T-helper 17 cell (primary cell): ENCODE measurements at places on chromosomes 12 and 14. TPM values are rescaled to one million over a fixed set of nuclear protein-coding genes. Genes with fewer than 3 reads are reported as not detected.

The PROX2 gene
- total RNA-seq = not detected

The PNP gene
- total RNA-seq = 127 TPM

The IRF2BPL gene
- total RNA-seq = 51.7 TPM

The KRT74 gene
- total RNA-seq = not detected

The FSCB gene
- total RNA-seq = not detected

The KLHL28 gene
- total RNA-seq = 53.3 TPM

The CPM gene
- 4.1 TPM for total RNA-seq

The PPP4R4 gene
- 6.7 TPM for total RNA-seq

The PRH2 gene
- total RNA-seq = not detected

The HCAR2 gene
- total RNA-seq = 0.99 TPM

The RPGRIP1 gene
- not detected for total RNA-seq

- peaks cover 10% of the 10 kb centered on the region for H3K4me1 ChIP-seq
- peaks cover 3% of the 10 kb centered on the region for H3K36me3 ChIP-seq
- no peak overlapping the region for H3K4me3 ChIP-seq
- no peaks in the 10 kb centered on the region for H3K27me3 ChIP-seq
- H3K27ac ChIP-seq = no peak overlapping the region
Measured at GRCh38 chr12:55789893-55790292, 27.6 kb downstream of the SARNP start.

- H3K27me3 ChIP-seq = no peaks in the 10 kb centered on the region
- H3K4me3 ChIP-seq = no peak overlapping the region
- H3K36me3 ChIP-seq = no peaks in the 10 kb centered on the region
Measured at GRCh38 chr12:102417055-102417454, 63.3 kb downstream of the IGF1 start.

DNA sequence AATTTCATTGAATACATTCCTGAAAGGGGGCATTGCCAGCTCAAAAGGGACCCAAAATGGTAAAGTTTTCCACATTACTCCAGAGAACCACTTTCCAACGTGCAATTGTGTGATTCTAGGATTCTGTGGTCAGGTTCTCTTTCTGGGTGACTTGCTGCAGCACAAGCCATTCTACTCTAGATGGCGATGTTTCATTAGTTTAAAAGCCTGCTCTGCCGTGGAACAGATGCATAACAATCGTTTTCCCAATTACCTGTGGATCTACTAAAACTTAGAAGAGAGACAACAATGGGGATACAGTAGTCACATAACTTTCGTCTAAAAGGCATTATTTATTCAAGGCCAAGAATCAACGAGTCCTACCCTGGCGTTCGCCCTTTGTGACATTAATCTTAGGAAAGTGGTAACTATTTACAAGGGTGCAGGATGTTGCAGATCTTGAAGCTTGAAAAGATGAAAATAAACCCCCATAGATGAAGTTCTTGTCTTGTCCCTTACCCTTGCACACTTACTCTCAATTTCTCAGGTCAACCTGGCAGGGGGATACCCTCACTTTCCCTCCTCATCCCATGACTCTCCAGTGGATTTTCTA, 400.9 kb downstream of the SNAPC1 start:
- no peak overlapping the region for H3K4me3 ChIP-seq
- H3K4me1 ChIP-seq = no peaks in the 10 kb centered on the region
- H3K36me3 ChIP-seq = no peaks in the 10 kb centered on the region
- no peak for DNase-seq
- peak overlapping the region; percentile 37 for H3K27ac ChIP-seq

- H3K4me1 ChIP-seq = peaks cover 2% of the 10 kb centered on the region
- peak overlapping the region; percentile 2 for H3K4me3 ChIP-seq
- H3K36me3 ChIP-seq = peaks cover 4% of the 10 kb centered on the region
- DNase-seq = no peak
- peak overlapping the region; percentile 83 for H3K27ac ChIP-seq
- H3K27me3 ChIP-seq = no peaks in the 10 kb centered on the region
Measured at GRCh38 chr12:108815875-108816594, 41.3 kb downstream of the SSH1 start.

GRCh38 chr14:93932642-93933041, 5.5 kb downstream of the FAM181A start:
- H3K4me1 ChIP-seq = no peaks in the 10 kb centered on the region
- DNase-seq = no peak
- no peak overlapping the region for H3K4me3 ChIP-seq
- H3K27me3 ChIP-seq = no peaks in the 10 kb centered on the region

DNA sequence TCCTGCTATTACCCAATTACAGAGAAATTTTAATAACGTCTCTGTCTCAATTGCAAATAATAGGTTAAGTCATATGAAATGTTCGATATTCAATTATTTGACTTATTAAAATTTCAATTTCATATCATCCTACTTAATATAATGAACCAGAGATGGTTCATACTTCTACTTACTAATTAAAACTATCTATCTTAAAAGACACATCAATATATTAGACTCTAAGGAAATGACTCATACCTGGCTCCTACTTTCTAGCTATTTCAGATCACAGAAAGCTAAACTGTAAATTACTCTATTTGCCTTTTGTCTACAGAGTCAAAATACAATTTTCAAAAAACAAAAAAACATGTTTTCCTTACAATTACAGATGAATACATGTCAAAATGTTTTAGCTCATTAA, 99.6 kb downstream of the CAPZA3 start:
- no peak overlapping the region for H3K4me3 ChIP-seq
- H3K36me3 ChIP-seq = no peaks in the 10 kb centered on the region
- no peaks in the 10 kb centered on the region for H3K27me3 ChIP-seq
- H3K27ac ChIP-seq = no peak overlapping the region
- no peak for DNase-seq
- H3K4me1 ChIP-seq = no peaks in the 10 kb centered on the region

- no peak overlapping the region for H3K27ac ChIP-seq
- H3K27me3 ChIP-seq = no peaks in the 10 kb centered on the region
Measured at GRCh38 chr14:28515571-28515970, 251.0 kb upstream of the FOXG1 start.

- H3K36me3 ChIP-seq = no peaks in the 10 kb centered on the region
- DNase-seq = no peak
- H3K27me3 ChIP-seq = peaks cover 11% of the 10 kb centered on the region
- H3K27ac ChIP-seq = peak overlapping the region; percentile 41
- H3K4me1 ChIP-seq = peaks cover 7% of the 10 kb centered on the region
- no peak overlapping the region for H3K4me3 ChIP-seq
Measured at GRCh38 chr14:93146119-93146518, 30.4 kb upstream of the ITPK1 start.

DNA sequence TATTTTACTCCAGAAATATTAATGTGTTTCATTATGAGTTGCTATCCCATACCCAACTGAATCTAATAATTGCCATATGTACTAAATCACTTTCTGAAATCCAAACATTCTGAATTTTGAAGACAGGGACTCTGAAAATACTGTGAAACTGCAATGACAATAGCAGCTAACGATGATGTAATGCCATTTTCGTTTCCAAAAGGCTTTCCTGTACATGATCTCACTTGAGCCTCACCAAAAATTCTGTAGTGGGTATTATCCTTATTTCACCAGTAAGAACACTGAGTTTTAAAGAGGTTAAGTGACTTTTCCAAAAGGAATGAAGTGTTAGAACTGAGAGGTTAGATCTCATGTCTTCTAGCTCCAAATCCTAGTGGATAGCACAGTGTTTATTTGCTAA, 133.3 kb downstream of the FLRT2 start:
- H3K4me3 ChIP-seq = no peak overlapping the region
- no peak overlapping the region for H3K27ac ChIP-seq
- no peaks in the 10 kb centered on the region for H3K4me1 ChIP-seq
- H3K27me3 ChIP-seq = no peaks in the 10 kb centered on the region

DNA sequence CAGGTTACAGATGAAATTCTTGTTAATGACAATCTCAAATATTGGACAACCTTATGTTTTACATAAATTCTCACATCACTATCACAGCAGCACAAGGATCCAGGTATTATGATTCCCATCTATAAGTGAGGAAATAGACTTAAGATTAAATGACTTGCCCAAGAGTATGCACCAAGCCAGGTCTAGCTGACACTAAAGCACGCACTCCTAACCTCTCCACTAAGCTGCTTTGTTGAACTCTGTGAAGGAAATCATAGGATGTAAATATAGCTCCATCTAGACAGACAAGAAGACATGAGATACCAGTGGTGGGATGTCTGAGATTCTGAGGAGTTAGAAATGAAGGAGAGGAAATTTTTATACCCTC, 87.9 kb downstream of the PHLDA1 start:
- no peak overlapping the region for H3K4me3 ChIP-seq
- H3K4me1 ChIP-seq = peaks cover 9% of the 10 kb centered on the region
- no peaks in the 10 kb centered on the region for H3K27me3 ChIP-seq
- no peak for DNase-seq
- peak overlapping the region; percentile 84 for H3K27ac ChIP-seq

DNA sequence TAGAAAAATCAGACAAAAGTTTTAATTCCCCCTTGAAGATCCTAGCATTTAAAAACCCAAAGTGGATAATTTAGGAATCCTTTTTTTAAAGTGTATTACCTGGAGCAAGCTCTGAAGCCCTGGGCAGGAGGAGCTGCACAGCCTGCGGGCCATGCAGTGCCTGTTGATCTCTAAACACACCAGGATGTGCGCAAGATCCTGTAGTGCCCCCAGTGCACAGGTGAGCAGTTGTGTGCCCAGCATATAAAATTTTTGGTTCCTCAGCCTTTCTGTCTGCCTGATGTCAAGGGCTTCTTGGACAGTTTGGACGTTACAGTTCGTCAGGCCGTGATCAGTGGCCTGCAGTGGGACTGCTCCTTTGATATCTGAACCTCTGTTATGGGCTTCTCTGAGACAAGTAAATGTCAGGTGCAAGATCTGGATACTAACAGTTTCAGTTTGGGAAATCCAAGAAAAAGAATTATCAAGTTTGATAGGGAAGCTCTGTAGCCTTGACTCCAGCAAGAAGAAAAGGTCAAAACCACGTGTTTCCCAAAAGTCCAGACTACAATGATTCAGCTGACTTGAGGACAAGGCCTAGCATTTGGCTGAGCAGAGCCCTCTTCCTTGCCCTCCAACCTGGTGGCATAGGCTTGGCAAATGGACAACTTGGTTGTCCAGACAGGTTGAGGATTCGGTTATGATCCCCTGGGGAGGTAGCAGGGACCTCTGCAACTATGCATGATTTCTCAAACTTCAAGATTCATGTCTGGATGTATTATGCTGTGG, 1.0 kb downstream of the ATXN7L3B start:
- DNase-seq = peak; percentile 22

GRCh38 chr12:121026274-121027045, 10.2 kb upstream of the C12orf43 start:
- no peak for DNase-seq
- H3K27ac ChIP-seq = peak overlapping the region; percentile 57
- H3K36me3 ChIP-seq = peaks cover 12% of the 10 kb centered on the region
- H3K4me3 ChIP-seq = no peak overlapping the region
- H3K27me3 ChIP-seq = no peaks in the 10 kb centered on the region
- no peaks in the 10 kb centered on the region for H3K4me1 ChIP-seq

DNA sequence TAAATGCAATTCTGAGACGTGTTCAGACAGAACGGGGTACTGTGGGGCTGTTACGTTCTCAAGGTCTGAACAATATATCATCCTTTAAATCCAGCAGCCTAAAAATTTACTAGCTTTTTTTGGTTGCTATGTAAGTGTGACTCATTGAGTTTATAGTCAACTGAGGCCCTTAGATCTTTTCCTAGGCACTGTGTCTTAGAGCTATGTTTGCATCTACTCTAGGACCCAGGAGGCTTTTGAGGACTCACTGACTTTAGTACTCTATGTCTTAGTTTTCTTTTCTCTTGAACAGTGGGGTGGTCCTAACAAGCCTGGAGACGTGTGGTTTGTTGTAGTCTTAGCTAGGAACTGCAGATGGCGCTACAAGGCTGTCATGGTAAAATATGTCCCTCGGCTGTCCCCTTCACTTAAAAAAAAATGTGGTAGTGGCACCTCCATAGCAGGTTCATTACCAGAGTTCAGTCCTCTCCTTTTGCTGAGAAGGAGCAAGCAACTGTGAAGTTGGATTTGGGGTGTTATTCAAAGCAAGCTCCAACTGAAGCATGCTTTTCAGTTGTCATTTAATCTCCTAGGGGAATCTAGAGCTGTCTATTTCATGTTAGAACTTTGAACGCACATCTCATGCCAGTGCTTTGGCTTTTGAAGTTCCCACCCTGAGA, 8.7 kb upstream of the SPATS2 start:
- peaks cover 4% of the 10 kb centered on the region for H3K4me1 ChIP-seq
- DNase-seq = no peak
- no peak overlapping the region for H3K27ac ChIP-seq
- peaks cover 40% of the 10 kb centered on the region for H3K27me3 ChIP-seq

DNA sequence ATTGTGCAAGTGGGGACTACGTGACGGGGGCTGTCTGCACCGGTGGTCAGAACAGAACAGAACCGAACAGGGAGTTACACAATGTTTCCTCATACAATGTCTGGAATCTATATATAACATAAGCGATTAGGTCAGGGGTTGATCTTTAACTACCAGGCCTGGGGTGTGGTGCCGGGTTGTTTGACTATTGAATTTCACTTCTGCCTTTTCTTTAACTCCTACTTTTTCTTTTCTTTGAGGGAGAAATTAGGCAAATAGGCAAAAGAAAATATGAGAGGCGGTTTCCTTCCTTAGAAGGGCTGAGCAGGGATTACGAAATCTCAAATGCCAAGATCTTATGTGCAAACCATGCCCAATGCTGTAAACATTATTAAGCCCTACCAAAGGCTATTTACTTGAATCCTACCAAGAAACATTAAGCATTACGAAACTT, 140.3 kb downstream of the SLC38A6 start:
- no peak overlapping the region for H3K27ac ChIP-seq
- peaks cover 7% of the 10 kb centered on the region for H3K27me3 ChIP-seq
- peaks cover 3% of the 10 kb centered on the region for H3K36me3 ChIP-seq
- no peak overlapping the region for H3K4me3 ChIP-seq

- H3K27me3 ChIP-seq = peaks cover under 1% of the 10 kb centered on the region
- H3K4me3 ChIP-seq = no peak overlapping the region
- no peaks in the 10 kb centered on the region for H3K4me1 ChIP-seq
- H3K27ac ChIP-seq = no peak overlapping the region
Measured at GRCh38 chr12:105590571-105590970, 260.1 kb downstream of the C12orf75 start.

- H3K4me3 ChIP-seq = no peak overlapping the region
- peaks cover 20% of the 10 kb centered on the region for H3K4me1 ChIP-seq
- peaks cover 2% of the 10 kb centered on the region for H3K36me3 ChIP-seq
- H3K27me3 ChIP-seq = no peaks in the 10 kb centered on the region
Measured at GRCh38 chr14:68945190-68945584, 33.9 kb downstream of the ACTN1 start.
